ENCODE measurements at places on chromosomes 7 and 10.

GRCh38 chr7:7976677-7977076, 8.1 kb downstream of the GLCCI1 start:
- DNase-seq, result no peak

DNA sequence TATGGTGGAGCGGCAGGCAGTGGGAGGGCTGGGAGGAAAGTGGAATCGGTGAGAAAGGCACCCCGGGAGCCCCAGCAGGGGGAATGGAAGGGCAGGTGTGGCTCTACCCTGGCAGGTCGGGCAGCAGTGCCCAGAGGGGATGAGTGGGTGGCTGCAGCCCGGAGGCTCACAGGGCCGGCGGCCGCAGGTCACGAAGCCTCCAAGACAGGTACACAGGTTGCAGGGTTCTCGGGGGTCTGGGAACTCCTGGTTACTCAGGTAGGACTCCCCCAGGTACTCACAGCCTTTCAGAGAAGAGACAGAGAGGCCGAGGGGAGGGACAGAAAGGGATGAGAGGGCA, 21.8 kb downstream of the KCP start:
- no peak for DNase-seq

DNA sequence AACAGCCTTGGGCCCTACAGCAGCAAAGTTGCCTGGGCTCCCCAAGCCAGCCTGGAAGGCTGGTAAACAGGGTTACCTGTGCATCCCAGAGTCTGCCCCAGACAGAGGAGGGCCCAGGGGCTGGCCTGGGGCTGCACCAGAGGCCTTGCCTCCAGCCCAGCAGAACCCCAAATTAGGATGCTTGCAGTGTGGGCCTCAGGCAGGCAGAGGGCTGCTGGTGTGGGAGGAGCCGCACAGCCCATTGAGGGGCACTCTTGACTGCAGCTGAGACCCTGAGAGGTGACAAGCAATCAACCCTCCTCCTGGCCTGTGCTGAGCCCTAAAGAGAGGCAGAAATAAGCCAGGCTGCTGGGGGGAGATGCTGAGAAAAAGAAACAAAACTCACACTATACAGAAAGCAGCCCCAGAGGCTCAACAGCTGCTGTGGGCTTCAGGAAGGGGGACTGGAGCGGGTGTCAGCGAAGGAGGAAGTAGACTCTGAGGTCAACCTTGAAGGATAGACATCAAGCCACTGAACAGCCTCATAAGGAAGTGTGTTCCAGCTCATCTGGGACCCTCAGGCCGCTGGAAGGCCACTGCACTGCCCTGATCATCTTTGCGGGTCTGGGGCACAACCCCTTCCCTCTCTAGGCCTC, 6.6 kb downstream of the AIFM2 start:
- no peak for DNase-seq

- DNase-seq, result no peak
Observed at GRCh38 chr7:97733276-97734161, 1.6 kb downstream of the TAC1 start.

- no peak for DNase-seq
Observed at GRCh38 chr10:78953799-78954297, 114.9 kb upstream of the ZMIZ1 start.

DNA sequence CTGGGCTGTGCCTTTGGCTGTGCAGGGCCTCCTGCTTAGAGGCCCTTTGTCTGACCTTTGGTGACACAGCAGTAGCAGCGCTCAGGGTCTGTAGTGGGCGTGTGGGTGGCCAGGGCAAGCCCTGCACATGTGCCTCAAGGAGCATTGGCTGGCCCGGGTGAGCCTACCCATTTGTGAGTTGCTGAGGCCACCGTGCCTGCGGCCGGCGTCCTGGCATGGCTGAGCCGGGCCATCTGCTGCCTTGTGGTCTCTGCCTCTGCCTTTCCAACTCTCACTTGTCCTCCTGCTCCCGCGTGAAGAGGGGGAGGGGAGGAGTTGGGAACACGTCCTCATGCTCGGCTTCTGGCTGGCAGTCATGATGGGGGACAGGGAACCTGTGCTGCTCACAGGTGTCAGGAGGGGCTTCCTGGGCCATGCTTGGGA, 9.2 kb upstream of the ORAI2 start:
- DNase-seq, result no peak

- DNase-seq, result no peak
Observed at GRCh38 chr10:80515941-80516340, 21.8 kb upstream of the SH2D4B start.

GRCh38 chr7:47454974-47455871, 126.7 kb downstream of the TNS3 start:
- no peak for DNase-seq

DNA sequence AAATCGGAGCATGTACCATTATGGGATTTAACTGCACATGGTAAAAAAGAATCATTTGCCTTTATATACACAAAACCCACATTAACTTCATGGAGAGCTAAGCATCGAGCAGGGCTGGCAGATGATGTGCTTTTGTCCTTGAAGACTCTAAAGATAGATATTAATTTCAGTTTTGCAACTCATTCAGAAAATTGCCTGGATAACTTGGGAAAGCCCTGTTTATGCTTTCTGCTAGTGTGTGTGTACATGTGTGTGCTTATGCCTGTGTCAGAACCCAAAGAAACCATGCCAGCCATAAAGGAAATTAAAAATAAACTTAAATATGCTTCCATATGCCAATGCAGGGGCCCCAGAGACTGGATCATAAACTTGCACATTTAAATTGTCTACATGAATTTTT, 640.0 kb downstream of the PARD3 start:
- DNase-seq, result no peak

DNA sequence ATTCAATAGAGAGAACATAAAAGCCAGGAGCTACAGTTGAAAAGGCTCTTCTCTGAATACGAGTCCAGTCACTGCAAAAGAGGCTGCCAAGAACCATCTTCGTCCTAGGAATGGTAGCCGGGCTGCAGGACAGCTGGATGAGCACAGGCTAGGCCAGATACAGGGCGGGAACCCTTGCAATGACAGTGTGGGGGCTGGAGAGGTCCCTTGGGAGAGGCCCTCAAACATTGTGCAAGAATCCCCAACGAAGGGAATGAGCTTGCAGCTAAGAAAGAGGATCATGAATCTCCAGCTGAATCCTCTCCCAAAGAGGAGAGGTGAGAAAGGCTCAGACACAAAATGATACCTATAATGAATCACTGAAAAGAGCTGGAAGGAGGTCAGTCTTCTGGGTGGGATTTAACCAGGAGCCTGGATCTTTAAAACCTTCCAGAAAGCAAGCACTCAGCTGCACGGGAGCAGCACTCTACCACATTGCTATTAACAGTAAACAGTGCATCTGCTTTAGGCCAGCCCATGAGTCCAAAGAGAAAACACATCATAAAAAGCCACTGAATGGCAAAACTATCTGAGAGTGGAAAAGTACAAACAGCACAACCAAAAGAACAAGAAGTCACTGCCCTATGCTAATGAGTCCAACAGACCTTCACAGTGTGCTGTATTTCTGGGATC, 287.9 kb downstream of the TNS3 start:
- no peak for DNase-seq

GRCh38 chr10:80136134-80136571, 3.6 kb downstream of the PLAC9 start:
- DNase-seq, result no peak

DNA sequence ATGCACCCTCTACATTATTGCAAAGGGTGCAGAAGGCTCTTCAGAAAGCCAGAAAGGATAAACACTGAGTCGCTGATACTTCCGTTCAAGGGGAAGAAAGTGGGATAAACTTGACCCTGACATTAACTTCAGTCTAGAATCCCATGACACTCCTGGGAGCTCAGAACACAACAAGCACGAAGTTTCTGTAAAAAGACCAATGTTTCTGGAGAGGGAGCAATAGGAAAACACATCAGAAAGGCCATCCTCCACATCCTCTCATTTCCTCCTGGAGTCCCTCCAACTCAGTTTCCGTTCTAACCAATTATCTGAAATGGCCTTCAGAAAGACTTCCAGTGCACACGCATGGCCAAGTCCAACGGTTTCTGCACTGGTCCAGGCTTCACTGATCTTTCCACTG, 113.5 kb downstream of the SORBS1 start:
- no peak for DNase-seq

DNA sequence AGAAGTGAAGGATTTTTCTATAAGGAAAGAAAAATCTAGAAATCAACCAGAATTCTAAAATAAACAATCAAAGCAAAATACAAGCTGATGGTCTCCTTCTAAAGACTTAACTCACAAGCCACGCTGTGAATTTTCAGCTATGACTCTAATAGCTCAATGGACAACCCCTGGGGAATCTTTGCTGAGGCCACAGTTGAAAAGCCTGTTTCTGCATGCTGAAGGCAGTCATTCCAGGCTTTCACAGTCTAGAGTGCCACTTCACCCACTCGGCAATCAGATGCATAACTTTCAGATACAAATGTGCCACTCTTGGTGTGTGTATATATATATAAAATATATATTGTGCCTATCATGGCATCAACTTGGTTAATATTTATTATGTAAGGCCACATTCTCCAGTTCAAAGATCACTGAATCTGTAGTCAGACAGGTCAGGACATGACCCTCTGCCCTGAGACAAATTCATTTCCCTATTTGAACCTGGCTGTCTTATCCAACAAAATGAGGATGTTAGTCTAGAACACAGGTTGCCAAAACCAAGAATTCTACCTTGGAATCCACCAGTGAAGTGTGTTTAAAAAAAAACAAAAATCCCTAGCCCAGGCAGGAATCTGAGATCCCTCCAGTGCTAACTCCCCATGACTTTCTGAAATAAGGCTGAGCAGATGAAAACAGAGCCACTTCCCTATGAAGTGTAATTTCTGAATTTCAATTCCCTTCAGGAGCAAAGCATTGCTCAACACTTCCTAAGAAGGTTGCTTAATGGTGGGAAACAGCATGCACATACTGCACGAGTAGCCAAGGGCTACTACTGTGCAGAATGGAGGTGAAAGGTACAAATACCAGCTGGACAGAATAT, 9.9 kb downstream of the LIPA start:
- no peak for DNase-seq

- no peak for DNase-seq
Observed at GRCh38 chr7:99642027-99642426, 25.3 kb downstream of the ZSCAN25 start.

- DNase-seq, result no peak
Observed at GRCh38 chr10:14585287-14586193, 189.2 kb downstream of the FAM107B start.

GRCh38 chr10:69742928-69743602, 58.6 kb upstream of the COL13A1 start:
- DNase-seq, result no peak

DNA sequence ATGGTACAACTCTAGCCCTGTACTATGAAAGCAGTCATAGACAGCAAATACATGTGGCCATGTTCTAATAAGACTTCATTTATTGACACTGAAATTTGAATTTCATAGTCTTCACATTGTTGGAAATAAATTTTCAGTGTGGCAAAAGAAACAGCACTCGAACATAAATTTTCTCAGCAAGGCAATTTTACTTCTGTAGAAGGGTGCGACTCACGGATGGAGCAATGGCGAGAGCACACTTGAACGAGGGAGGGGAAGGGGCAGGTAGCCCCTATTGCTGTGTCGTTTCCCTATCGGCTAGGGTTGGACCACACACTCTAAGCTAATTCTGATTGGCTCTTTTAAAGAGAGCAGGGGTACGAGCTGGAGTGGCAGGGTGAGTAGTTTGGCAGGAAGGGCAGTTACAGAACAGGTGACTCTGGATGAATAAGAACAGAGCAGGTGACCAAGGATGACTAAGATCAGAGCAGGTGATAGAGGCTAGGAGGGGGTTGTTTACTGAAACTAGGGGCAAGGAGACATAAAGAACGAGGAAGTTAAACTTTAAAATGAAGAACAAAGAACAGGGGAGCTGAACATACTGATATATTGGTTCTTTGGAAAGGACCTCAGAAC, 52.0 kb downstream of the LRRC4 start:
- no peak for DNase-seq

GRCh38 chr10:120451968-120452367, 5.1 kb upstream of the PLPP4 start:
- no peak for DNase-seq

- DNase-seq, result no peak
Observed at GRCh38 chr7:132580277-132580676, 4.0 kb upstream of the PLXNA4 start.

GRCh38 chr7:38206071-38206470, 28.0 kb downstream of the STARD3NL start:
- no peak for DNase-seq

GRCh38 chr7:146499970-146500369, 383.4 kb downstream of the CNTNAP2 start:
- DNase-seq, result no peak

- no peak for DNase-seq
Observed at GRCh38 chr7:120806669-120807068, 51.3 kb downstream of the TSPAN12 start.

GRCh38 chr10:93849593-93849992, 44.2 kb upstream of the SLC35G1 start:
- DNase-seq, result no peak

- no peak for DNase-seq
Observed at GRCh38 chr7:127807829-127808228, 155.8 kb downstream of the SND1 start.

- no peak for DNase-seq
Observed at GRCh38 chr10:130717083-130717482, 580.9 kb downstream of the GLRX3 start.

DNA sequence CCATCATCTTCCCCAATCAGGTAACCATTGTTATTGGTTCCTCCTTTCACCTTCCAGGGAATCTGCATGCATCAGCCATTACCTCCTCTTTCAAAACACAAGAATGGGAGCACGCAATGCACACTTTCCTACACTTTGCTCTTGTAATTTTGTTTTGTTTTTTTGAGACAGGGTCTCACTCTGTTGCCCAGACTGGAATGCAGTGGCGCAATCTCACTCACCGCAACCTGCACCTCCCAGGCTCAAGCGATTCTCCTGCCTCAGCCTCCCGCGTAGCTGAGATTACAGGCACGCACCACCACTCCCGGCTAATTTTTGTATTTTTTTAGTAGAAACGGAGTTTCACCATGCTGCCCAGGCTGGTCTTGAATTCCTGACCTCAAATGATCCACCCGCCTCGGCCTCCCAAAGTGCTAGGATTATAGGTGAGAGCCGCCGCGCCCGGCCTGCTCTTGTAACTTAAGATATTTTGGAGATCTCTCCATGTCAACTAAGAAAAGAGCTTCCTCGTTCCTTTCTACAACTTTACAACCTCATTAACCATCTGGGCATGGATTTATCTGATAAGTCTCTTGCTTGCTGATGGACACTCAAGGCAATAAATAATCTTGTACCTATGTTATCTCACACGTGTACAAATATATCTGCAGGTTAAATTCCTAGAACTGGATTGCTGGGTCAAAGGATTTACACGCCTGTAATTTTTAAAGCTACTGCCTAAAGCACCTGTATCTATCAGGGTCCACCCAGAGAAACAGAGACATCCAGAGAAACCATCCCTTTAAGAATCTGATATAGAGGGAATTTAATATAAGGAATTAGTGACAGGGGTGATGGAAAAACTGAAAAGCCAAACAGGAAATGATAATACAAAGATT, 4.2 kb downstream of the CYTH3 start:
- no peak for DNase-seq

DNA sequence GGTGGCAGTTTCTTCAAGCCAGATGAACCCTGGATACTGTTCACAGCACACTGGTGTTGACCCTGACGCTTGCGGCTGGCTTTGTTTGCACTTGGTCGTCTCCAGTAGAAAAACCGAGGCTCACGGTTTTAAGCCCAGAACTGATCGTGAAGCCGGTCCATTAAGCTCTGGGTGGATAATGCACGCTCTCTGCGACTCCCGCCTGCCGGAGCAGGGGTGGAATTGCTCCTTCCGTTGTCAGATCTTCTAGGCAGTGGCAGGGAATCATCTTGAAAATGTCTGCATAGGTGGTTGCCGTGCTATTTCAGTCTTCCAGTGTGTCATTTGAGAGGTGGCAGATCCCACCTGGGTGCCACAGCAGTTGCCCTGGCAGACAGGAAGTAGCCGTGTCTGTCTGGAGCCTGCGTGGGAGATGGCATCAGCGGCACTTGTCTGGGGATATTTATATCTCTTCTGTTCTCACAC, 35.9 kb upstream of the AP5Z1 start:
- peak; percentile 63 for DNase-seq
